ENCODE measurements at places on chromosomes 3 and 15.

DNA sequence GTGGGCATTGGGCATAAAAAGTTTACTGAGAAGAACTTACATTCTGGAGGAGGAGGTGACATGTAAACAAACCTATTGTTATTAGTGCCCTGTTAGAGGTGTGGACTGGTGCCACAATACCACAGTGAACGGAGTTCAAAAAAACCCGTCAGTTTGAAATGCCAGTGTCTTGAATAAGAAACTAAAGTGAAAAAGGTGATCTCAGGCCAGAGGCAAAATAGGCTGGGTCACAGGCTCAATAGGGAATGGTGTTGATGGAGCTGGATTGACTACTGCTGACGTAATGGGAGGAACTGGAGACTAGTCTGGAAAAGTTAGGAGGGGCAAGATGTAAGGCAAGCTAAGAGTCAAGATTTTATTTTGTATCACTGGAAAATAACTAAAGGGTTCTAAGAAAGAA lies 1.6 kb upstream of the DCBLD2 start:
- DNase-seq, result no peak

GRCh38 chr15:64112073-64112772 lies 16.4 kb downstream of the SNX1 start:
- no peak for DNase-seq

DNA sequence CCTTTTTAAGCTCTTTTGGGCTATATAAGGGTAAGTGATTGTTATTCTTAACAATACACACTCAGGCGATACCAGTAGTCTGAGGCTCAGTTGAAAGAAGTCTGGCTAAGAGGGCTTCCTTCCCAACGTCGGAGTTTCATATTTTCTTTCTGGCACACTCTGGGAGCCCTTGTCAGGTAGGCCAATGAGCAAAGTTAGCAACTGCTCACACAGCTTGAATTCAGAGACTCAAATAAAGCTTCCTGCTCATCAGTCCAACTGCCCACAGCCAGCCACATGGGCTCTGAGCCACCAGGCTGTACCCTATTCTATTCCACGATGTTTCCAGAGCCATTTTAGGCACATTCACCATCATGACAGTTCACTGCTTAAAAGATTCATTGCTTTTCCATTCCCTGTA lies 155.1 kb upstream of the TBL1XR1 start:
- DNase-seq, result no peak

DNA sequence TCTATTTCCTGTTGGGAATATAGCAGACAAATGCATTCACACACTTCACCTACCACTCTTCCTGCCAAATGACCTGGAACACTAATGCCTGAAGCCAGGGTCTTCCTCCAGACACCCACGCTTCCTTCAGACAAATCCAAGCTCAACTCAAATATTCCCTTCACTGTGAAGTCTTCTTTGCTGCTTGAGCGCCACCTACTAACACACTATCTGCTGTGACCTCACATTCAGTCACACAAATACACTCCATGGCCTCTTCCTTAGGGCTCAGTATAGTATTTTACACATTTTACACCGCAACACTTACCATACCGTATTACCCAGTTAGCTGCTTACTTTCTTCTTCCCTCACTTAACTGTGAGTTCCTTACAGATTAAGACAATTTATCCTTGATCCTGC lies 149.4 kb downstream of the SHOX2 start:
- DNase-seq, result no peak

DNA sequence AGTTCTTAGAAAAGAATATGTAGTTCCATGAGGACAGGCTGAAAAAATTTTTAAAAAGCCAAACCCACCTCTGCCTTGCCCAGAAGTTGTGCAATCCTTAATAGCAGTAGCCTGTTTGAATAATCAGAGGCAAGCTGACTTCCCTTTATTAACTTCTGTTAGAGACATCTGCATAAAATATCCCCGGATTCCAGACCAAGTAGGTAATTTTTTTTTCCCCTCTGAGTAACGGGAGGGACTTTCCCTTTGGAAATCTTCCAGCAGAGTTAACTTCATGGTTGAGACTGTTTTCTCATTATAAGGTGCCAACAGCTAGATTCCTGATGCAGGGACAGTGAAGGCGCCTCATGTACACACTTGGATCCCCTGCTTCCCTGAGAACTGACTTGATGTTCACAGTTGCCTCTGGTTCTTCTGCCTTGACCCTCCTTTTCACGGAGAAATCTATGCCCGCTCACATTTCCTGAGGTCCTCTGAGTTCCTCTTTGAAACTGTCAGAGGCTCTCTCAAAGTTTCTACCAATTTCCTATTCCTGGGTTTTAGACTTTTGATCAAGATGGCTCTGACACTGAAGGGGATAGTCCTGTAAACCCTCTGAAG lies 227.6 kb upstream of the BHLHE40 start:
- DNase-seq, result peak; percentile 25

DNA sequence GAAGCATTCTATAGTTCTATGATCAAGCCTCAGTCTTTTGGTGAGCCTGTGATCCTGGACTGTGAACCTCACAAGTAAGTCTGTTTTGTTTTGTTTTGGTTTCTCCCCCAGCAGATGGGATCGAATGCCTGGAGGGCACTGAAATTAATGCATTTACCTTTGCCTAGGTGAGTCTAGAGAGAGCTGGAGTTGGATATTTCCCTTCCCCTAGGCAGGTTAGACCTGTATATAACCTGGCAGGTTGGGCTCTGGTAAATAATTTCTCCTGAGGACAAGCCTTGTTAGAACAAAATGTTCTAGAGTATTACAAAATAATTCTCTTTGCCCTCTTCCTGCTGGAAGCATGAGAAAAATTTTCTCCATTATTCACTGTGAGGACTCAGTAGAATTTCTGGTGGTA lies 211.9 kb downstream of the TPRG1 start:
- DNase-seq, result no peak

- DNase-seq, result no peak
Measured at GRCh38 chr3:145820170-145820569, 340.8 kb downstream of the PLOD2 start.

GRCh38 chr3:48535578-48535977 lies 21.0 kb downstream of the PFKFB4 start:
- no peak for DNase-seq

GRCh38 chr15:90232941-90233386 lies 777 bp downstream of the CIB1 start:
- no peak for DNase-seq

GRCh38 chr15:99386391-99386790 lies 135.1 kb downstream of the LRRC28 start:
- no peak for DNase-seq

GRCh38 chr3:71087143-71088018 lies 496.1 kb downstream of the FOXP1 start:
- no peak for DNase-seq

GRCh38 chr3:179733797-179734196 lies 81.0 kb downstream of the USP13 start:
- DNase-seq, result no peak

GRCh38 chr3:8581806-8582445 lies 62.7 kb downstream of the SSUH2 start:
- DNase-seq, result no peak

GRCh38 chr15:35150361-35150760 lies 65.3 kb upstream of the NANOGP8 start:
- DNase-seq, result no peak

GRCh38 chr3:62940771-62941563 lies 65.8 kb upstream of the CADPS start:
- no peak for DNase-seq

DNA sequence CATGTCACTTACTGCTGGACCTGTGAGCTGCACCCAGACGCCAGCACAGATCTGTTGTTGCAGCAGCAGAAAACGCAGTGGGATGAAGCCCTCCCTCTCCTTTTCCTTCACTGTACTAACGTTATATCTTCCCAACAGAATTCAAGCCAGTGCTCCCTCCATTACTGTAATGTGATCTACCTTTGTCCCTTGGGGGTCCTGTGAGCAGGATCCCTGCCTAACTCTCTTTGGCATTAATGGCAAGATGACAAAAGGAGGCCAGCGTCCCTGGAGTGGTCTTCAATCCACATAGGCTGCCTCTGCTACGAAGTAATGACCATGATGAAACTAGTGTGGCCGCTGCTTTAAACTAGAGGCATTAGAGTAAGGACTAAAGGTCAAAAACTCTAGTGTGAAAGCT lies 69.3 kb upstream of the SOX14 start:
- no peak for DNase-seq

GRCh38 chr3:151156618-151157216 lies 46.3 kb downstream of the GPR171 start:
- DNase-seq, result peak; percentile 15

DNA sequence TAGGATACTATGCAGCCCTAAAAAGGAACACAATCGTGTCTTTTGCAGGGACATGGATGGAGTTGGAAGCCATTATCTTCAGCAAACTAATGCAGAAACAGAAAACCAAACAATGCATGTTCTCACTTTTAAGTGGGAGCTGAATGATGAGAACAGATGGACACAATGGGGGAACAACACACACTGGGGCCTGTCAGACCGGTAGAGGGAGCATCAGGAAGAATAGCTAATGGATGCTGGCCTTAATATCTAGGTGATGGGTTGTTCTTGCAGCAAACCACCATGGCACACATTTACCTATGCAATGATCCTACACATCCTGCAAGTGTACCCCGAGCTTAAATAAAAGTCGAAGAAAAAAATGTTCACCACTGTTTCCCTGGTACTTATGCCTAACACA lies 17.5 kb downstream of the SENP7 start:
- DNase-seq, result no peak

GRCh38 chr3:183797996-183798395 lies 27.4 kb downstream of the MAP6D1 start:
- no peak for DNase-seq
